ENCODE measurements at places on chromosomes 3 and 15.
A peak's percentile ranks its signal among the peaks of the same experiment; 100 is the strongest.

- no peak for DNase-seq
These were observed 67.9 kb upstream of the BCL6 start for GRCh38 chr3:187813198-187813597.

DNA sequence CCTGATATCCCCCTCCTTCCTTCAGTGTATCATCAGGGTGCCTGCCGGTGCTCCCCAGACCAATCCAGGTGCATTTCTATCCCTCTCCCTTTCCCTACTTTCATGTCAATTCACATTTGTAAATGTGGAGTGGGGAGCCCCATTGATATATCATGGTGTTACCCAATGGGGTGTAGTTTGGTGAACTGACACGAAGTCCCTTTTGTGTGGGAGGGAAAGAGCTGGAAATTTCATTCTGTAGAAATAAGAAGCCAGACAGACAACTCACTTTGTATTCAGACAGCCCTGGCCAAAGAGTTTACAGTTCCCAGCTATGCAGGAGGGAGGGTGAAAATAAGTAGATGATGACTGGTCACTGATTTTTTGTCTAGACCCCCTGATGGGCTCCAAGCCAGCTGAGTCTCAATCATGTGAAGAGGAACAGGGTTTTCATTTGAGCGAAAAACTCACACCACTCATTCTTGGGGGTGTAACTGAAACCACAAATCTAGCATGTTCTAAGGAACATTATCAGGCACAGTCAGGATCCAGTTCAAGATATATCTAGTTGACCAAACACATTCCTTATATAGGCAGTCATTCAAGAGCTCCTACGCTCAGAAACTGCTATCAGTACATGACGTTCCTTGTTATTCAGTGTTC lies 58.9 kb downstream of the LMCD1 start:
- DNase-seq, result no peak

GRCh38 chr15:57358571-57358970 lies 17.7 kb upstream of the CGNL1 start:
- no peak for DNase-seq

- DNase-seq, result no peak
These were observed 2.9 kb downstream of the SOX14 start for GRCh38 chr3:137766876-137767537.

- DNase-seq, result no peak
These were observed 60.4 kb upstream of the CHD2 start for GRCh38 chr15:92839696-92840095.

DNA sequence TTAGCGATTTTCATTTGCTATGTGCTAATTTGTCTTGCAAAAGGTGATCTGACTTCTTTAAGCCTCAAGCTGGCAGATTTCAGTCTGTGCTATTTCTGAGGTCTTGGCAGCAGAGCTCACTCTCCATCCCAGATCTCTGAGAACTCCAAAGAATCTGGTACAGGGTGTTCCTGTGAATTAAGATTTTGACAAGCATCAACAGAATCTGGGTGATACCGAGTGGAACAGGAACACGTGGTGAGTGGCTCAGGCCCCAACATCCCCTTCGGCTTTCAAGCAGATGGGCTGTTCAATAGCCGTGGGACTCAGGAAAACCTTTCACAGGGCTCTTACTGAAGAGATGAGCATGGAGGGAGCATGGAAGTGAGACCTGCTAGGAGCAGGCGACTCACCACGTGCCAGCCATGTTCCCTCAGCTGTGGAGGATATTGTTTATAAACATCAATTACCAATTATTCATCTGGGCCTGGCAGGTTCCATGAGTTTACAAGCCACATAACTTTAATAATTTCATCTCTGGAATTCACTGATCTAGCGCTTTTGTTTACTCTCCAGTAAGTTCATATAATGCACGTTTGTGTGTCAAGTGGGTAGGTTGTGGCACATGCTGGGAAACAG lies 103.4 kb upstream of the SELENOK start:
- no peak for DNase-seq

DNA sequence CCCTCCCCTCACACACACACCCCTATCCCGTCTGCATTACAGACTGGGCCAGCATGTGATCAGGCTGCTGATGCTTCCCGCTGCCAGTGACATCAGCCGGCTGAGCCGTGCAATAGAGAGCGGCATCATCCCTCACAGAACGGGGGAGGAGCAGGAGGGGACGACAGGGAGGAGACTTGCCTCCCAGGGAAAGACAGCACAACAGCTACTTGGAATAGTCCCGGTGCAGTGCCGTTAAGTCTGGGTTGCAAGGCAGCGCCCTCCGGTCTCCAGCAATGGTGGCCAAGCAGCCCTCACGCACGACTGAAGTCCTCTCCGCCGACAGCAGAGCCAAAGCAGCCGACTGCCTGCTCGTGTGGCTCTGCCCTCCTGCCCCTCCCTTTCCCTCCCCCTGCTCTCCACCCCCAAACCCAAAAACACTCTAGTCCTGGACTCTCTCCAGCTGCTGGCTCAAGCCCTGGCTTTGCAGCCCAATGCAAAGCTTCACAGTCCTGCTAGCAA lies 31.5 kb upstream of the RPS17 start:
- peak; percentile 81 for DNase-seq

- peak; percentile 60 for DNase-seq
These were observed 727 bp downstream of the NSMCE3 start for GRCh38 chr15:29268706-29269484.

GRCh38 chr3:138351151-138351550 lies 2.8 kb downstream of the MRAS start:
- DNase-seq, result no peak

GRCh38 chr3:112810561-112810960 lies 36.1 kb downstream of the CD200R1L start:
- no peak for DNase-seq

DNA sequence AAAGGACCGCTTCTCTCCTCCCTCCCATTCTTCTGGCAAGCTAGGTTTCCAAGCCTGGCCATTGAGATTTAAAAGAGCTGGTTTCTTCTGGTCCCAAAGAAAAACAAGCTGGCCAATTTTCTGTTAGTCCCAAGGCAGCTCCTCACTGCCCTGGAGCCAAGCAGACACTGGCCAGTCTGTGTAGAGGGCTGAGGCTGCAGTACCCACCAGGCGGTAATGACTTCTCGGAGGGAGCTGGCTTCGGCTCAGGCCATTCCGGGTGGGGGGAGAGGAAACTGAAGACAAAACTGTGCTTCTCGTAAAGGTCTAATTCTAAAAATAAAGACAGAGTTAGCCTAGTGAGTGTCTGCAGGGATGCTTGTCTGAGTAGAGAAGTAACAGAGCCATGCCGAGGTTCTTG lies 78.5 kb upstream of the SMAD3 start:
- DNase-seq, result no peak

DNA sequence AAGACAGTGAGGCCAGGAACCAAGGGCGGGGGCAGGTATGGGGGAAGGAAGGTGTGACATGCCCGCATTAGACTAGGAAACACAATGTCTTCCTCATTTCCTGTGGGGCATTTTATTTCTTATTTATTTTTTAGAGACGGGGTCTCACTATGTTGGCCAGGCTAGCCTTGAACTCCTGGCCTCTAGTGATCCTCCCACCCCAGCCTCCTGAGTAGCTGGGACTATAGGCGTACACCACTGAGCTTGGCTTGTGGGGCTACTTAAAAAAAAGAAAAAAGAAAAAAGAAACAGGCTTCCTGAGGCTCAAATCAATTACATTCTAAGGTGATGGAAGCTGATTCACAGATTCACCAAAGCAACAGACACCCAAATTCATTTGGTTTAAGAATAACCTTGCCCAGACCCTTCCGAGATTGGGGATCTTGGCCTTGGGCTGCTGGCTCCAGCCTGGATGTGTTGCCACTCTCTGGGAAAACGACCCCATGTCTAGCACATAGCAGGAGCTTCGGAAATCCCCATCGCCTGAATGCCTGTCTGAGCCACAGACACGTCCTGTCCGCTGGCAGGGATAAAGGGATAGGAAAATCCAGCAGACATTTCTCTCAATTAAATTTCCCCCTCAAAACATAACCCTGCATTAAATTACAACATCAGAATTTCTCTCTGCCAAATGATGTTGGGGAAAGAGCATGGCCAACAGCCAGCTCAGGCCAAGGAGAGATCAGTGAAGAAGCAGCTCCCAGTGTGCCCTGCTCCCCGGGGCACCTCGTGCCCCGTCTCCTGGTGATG lies 13.0 kb downstream of the CPN2 start:
- no peak for DNase-seq

DNA sequence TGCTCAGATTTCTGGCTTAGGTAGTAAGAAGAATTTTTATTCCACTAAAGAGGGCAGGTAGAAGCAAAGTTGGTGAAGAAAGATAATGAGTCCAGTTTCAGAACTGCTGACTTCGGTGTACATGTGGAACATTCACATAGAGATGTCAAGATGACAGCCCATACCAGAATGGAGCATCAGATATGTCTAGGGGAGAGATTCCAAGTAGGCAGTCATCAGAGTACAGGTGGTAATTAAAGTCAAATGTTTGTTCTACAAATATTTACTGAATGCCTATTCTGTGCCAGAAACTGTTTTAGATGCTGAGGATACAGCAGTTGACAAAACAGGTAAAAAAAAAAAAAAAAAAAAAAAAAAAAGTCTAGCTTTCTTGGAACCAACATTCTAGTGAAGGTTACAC lies 81.9 kb downstream of the FGF12 start:
- DNase-seq, result no peak

- DNase-seq, result no peak
These were observed at the start of gene ZIC1 for GRCh38 chr3:147409143-147410115. TSS of gene ZIC1 (plus strand) at chr3:147409365. CDS start at chr3:147410113, 748 bp downstream.

GRCh38 chr15:44130778-44131177 lies 64.3 kb downstream of the FRMD5 start:
- no peak for DNase-seq

DNA sequence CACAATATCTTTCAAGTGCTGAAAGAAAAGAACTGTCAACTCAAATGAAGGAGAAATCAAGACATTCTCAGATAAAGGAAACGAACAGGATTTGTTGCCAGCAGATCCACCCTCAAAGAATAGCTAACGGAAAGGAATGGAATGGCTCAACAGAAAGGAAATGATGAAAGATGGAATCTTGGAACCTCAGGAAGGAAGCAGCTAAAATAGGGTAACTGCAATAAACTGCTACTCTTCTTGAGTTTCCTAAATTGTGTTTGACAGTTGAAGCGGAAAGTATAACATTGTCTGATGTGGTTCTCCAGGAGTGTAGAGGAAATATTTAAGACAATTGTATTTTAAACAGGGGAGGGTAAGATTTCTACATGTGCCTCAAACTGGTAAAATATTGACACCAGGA lies 22.0 kb downstream of the PRR23E start:
- DNase-seq, result no peak

GRCh38 chr15:59322056-59322759 lies 50.5 kb downstream of the MYO1E start:
- DNase-seq, result no peak

- DNase-seq, result no peak
These were observed 1041.7 kb downstream of the AGBL1 start for GRCh38 chr15:87121336-87121735.

DNA sequence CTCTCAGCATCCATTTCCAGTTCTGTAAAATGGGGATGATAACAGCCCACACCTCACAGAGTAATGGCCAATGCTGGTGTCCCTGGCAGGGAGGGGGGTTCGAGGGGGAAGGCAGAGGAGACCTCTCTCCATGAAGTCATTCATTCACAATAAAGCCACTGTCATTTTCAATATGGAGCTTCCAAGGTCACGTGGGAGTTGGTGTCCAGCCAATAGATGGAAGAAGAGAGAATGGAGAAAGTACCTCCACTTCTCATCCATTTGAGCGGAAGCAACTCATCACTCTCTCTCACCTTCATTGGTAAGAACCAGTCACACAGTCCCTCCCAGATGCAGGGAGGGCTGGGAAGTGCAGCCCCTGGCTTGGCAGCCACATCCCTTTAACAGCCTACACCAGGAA lies 14.9 kb upstream of the RBSN start:
- DNase-seq, result no peak

DNA sequence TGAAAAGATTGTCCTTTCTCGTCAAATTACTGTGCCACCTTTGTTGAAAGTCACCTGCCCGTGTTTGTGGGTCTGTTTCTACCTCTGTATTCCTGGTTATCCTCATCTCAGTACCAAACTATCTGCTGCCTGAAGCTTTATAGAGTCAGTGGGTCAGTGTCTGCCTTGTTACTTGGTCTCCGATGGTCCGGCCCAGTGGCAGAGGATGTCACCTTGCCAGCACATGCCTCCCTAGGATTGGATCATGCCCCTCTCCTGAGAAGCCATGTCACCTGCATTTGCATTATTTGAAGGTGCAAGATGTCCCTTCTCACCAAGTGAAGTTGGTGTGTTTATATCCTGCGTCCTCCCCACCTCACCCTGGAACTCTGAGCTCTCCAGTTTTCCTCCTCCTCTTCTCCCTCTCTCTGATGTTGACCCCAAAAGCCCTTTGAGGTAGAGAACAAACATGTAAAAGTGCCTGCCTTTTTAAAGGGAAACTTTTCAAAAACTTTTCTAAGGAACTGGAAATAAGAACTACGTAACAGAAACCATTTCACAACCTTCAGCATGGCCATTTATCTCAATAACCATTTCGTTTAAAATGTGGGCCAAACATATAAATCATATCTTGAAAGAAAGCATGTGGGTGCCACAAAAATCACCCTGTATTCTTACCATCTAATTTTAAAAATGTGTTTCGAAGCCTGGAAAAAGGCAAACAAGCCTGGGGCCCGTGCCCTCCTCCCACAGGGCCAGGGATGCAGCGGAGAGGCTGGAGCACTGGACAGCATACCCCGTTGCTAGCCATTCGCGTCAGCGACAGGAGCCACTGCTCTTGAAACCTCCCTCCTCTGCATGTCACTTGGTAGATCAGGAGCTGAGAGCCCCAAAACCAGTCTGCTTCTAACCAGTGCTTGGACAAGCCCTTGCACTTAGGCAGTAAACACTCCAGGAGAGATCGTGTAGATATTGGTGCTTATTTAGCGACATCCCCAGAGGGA lies 102.1 kb downstream of the VGLL4 start:
- no peak for DNase-seq

DNA sequence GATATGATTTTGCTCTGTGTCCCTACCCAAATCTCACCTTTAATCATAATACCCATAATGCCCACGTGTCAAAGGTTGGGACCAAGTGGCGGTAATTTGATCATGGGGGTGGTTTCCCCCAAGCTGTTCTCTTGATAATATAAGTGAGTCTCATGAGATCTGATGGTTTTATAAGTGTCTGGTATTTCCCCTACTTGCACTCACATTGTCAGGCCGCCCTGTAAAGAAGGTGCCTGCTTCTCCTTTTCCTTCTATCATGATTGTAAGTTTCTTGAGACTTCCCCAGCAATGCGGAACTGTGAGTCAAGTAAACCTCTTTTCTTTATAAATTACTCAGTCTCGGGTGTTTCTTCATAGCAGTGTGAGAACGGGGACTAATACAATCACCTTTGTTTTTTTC lies 279.8 kb downstream of the ARPP21 start:
- DNase-seq, result no peak

GRCh38 chr15:69926721-69927120 lies 171.0 kb downstream of the TLE3 start:
- DNase-seq, result no peak

DNA sequence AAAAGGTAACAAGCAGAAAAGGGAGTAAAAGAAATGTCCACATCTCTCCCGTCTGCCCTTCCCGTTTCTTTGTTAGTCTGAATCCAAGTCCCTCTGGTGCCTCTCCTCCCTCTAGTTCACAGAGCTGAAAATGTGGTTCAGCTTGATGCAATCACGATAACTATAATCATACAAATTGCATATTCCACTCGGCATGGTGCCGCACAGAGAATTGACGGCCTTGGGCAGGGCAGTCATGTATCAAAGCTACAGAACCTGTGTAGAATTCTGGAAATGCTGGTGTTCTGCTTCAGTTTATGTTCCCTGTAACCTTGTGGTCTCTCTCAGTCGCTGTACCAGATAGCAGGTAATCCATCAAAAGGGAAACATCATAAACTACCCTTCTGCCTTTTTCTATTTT lies 562.9 kb upstream of the CBLB start:
- DNase-seq, result no peak

- DNase-seq, result no peak
These were observed 152.5 kb downstream of the KLHL25 start for GRCh38 chr15:85642065-85642692.

Data from adrenal gland (tissue), 19 donors.